Activated CD4-positive, alpha-beta T cell treated with anti-CD3 and anti-CD28 coated beads for 1 hour (primary cell): ENCODE measurements at places on chromosomes 3 and 15.

- no peak for DNase-seq
These were observed 913.6 kb upstream of the ARPP21 start for GRCh38 chr3:34725774-34726173.

- DNase-seq: no peak
These were observed 30.8 kb upstream of the NRROS start for GRCh38 chr3:196608693-196609092.

GRCh38 chr3:33624756-33625155 is 93.3 kb downstream of the CLASP2 start:
- DNase-seq: no peak

- DNase-seq: no peak
These were observed 90.7 kb downstream of the PEAK1 start for GRCh38 chr15:77329202-77329601.

- no peak for DNase-seq
These were observed 80.7 kb downstream of the CHST2 start for GRCh38 chr3:143200001-143200924.

GRCh38 chr3:154182322-154182922 is 61.2 kb downstream of the ARHGEF26 start:
- DNase-seq: no peak

DNA sequence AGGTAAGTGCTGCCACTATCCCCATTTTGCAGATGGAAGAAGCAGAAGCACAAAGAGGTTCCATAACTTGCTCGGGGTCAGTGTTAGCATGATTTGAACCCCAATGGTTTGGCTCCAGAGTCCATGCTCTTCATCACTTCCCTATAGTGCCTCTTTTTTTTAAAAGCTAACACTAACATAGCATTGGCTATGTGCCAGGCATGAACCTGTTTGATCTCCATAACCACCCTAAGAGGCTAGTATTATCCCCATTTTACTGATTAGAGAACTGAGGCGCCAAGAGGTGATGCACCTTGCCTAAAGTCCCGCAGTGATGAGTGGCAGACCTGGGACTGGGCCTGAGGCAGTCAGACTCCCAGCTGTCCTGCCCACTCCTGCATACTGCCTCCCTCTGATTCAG is 7.3 kb downstream of the LINGO1 start:
- DNase-seq: no peak

- no peak for DNase-seq
These were observed 27.3 kb downstream of the CCDC33 start for GRCh38 chr15:74263466-74263865.

GRCh38 chr3:8979262-8979661 is 16.0 kb upstream of the RAD18 start:
- no peak for DNase-seq

DNA sequence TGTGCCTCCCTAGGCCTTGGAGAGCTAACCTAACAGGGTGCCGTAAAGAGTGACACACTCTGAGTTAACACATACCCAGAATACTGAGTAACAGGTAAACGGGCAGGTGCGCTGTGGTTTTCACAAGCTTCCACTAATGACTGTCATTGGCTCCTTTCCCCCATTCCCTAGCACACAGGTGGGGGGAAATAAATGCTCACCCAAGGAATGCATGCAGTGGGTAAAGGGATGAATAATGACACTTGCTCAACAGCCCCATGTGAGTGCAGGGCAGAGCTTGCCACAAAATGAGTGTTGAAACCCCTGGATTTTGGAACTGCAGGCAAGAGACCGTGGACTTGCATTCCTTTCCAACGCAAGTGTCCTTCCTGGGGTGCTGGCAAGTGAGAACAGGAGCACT is 57.6 kb downstream of the ADAMTS17 start:
- DNase-seq: no peak

DNA sequence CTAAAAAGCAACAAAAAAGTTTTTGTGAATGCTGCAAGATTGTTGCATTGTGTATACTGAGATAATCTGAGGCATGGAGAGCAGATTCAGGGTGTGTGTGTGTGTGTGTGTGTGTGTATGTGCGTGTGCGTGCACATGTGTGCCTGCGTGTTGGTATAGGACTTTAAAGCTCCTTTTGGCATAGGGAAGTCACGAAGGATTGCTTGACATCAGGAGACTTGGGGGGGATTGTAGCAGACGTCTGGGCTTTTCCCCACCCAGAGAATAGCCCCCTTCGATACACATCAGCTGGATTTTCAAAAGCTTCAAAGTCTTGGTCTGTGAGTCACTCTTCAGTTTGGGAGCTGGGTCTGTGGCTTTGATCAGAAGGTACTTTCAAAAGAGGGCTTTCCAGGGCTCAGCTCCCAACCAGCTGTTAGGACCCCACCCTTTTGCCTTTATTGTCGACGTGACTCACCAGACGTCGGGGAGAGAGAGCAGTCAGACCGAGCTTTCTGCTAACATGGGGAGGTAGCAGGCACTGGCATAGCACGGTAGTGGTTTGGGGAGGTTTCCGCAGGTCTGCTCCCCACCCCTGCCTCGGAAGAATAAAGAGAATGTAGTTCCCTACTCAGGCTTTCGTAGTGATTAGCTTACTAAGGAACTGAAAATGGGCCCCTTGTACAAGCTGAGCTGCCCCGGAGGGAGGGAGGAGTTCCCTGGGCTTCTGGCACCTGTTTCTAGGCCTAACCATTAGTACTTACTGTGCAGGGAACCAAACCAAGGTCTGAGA is 4.7 kb downstream of the BHLHE40 start:
- peak; percentile 55 for DNase-seq

DNA sequence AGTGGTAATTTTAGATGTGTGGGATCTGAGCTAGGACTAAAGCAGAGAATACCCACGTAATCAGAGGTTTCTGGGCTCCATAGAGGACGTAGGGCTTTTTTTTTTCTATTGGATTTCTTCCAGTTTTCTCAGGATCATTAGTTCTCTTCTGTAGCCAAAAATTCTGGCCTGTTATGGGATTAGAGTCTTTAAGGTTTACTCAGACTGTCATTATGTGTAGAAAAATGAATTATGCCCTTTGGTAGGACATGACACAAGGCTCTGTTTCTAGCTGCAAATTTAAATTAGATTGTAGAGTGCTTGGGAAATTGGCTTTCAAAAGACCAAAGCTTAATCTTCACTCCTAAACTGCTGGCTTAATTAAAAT is 1.9 kb downstream of the SETD5 start:
- no peak for DNase-seq

DNA sequence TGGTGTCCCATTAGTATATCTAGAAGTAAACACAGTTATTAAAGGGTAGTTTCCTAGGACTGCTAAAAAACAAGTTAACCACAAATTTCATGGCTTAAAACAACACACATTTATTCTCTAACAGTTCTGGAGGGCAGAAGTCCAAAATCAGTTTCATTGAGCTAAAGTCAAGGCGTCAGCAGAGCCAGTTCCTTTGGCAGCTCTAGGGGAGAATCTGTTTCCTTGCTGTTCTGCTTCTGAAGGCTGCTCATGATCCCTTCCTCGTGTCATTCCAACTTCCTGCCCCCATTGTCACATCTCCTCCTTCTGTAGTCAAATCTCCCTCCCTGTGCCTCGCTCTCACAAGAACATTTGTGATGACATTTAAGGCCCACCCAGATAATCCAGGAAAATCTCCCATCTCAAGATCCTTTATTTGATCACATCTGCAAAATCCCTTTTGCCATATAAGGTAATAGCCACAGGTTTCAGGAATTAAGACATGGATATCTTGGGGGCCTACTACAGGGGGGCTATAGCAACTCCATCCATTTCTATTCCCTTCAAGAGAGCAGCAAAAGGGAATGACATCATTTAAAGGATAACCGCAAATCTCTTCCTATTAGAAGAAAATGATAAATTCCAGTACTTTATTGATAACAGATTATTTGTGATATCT is 50.1 kb downstream of the GPR176 start:
- no peak for DNase-seq

DNA sequence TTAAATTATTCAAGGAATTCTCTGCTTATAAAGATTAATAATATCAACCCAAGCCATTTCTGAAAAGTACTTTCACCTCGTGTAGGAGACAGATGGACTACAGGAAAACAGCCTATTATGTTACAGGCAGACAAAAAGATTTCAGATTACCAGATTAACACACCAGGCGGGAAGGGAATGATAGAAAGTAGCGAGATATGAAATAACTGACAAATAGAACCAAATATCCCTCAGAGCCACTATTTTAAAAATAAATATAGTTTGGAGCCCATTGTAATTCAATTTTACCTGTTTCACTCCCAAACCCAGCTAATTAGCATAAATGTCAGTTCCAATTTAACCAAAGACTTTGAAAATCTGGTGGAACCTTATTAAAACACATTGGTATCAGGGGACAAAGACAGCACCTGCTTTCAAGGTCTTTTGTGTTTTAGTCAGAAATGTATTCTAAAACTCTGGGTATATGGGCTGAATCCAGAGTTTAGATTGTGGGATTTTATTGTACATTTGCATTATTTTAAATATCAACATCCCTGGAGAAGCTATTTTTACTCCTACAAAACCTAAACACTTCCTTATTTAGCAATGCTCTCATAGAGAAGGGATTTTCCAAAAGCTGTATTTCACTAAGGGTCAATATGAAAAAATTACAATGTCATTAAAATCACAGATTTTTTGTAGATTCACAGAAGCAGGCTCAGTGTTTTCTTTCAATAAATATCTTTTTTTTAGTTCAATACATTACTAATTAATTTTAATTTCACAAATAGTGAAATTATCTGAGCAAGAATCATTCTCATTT is 138.4 kb downstream of the TNIK start:
- DNase-seq: no peak

- no peak for DNase-seq
These were observed at the start of gene GREM1 for GRCh38 chr15:32717426-32718226. Gene GREM1, plus strand, starts transcription at chr15:32718004. Its CDS starts 12,687 bp downstream, at chr15:32730691.

- no peak for DNase-seq
These were observed 51.7 kb upstream of the USP3 start for GRCh38 chr15:63452552-63453136.

DNA sequence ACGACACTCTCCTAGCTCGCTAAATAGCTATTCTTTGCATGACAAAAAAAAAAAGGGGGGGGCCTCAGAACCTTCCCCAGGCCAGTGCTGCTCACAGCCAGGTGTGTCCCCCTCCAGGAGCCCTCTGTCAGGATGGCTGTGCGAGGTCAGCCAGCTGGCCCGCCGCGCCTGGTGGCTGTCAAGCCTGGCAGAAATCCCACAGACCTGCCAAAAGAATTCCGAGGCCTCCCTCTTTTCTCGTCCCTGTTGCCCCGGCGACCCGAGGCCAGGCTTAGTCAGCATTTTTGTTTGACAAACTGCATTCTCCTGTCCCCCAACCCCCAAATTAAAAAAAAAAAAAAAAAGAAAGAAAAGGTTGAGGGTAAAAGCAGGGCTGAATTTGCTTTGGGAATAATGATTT is 61.9 kb downstream of the TM4SF4 start:
- no peak for DNase-seq
